DMS153 (cell line): ENCODE measurements at places on chromosomes 12 and 14.

DNA sequence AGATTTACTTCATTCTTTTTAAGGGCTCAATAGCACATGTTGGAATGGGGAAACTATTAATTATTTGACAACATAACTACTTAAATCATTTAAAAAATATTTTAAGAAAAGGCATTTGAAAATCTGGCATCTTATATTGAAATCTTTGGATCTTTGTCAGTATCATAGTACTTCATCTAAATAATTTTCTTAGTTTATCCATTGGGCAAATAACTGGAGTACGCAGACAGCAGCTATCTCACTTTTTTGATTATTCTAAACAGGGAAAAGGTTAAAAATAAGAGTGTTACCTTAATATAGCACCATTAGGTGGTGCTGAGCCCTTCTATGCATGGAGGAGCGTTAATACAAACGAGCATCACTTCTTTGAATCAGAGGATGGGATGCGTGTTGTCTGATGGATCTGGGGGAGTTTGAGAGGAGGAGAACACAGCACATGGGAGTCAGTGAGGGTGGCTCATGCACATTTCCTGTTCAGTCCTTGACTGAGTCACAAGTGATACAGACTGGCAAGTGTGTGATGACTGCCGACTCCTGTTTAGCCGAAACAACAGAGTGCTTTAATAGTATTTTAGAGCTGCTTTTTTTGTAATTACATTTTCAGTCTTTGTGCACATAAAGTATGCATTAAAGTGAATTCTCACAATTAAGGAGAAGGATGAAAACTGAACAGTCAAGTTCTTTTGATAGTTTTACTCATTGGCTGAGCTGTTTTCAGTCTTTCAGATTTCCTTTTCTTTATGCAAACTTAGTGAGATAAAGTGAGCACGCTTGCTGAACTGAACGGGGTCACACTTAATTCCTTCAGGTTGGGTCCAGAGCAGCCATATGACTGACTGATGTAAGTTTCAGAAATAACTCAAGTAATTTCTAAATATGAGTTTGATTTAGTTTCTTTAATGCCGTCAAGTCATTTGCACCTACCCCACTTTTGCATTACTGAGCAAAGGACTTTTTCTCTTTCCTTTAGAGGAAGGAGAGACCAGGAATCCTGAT, 92.7 kb downstream of the DIP2B start:
- no peak for DNase-seq

- no peak for DNase-seq
Observed at GRCh38 chr12:33277376-33277775, 162.2 kb downstream of the SYT10 start.

- no peak for DNase-seq
Observed at GRCh38 chr12:48034835-48035805, 30.8 kb upstream of the COL2A1 start.

DNA sequence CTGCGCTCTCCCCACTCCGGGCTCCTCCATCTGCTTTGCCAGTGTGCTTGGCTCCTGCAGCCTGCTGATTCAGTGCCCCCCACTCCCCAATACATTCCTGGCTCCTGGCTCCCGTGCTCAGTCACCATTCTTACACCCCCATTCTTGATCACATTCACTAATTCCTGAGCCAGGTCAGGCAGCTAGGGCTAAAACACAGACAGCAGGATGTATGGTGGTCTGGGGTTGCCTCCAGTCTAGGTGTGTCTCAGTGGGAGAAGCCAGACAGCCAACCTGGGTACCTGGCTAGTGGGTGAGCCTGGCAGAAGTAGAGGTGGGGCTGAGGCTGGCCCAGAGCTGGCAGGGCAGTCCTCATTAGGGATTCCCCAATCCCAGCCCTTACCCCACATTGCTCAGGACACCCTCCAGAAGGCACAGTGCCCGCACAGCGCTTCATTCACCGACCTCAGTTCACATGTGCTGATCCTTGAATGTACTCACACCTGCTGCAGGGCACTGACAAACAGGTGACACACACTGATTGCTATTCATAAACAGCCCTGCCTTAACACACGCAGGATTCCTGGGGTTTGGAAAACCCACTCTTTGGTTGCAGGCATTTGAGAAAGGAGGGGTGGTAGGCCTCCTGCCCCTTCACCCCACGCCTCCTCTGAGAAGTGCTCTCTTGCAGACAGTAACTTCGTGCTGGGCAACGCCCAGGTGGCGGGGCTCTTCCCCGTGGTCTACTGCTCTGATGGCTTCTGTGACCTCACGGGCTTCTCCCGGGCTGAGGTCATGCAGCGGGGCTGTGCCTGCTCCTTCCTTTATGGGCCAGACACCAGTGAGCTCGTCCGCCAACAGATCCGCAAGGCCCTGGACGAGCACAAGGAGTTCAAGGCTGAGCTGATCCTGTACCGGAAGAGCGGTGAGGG, 1.7 kb downstream of the KCNH3 start:
- peak; percentile 38 for DNase-seq

DNA sequence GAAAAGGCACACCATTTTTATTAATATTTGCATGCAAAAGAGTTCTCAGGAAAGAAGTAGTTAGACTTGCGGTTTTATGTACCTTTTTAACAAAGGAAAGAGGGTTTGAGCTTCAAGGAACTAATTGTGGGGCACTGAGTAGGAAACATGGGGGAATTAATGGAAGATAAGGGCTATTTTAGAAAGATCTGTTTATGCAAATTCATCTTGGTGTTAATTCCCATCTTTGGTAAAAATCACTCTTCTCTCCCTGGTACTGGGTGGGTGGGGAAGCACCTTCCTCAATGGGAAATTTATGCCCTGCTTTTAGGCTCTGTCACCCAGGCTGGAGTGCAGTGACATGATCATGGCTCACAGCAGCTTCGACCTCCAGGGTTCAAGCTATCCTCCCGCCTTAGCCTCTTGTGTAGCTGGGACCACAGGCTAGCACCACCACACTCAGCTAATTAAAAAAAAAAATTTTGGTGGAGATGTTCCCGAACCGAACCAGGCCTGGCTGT, 30.1 kb upstream of the RESF1 start:
- DNase-seq: no peak

DNA sequence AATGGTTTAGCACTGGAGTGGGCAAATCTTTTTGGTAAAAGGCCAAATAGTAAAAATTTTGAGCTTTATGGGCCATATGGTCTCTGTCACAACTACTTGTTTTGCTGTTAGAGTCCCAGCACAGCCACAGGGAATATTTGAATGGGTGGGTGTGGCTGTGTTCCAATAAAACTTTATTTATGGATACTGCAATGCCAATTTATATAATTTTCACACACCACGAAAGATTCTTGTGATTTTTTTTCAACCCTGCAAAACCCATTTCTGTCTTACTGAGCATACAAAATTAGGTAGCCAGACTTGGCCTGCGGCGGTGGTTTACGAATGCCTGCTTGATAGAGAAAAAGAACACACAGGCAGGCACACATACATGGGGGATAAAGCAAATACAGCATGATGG, 28.3 kb downstream of the TMEM120B start:
- DNase-seq: no peak

GRCh38 chr12:119005085-119005484, 23.7 kb downstream of the SRRM4 start:
- no peak for DNase-seq

DNA sequence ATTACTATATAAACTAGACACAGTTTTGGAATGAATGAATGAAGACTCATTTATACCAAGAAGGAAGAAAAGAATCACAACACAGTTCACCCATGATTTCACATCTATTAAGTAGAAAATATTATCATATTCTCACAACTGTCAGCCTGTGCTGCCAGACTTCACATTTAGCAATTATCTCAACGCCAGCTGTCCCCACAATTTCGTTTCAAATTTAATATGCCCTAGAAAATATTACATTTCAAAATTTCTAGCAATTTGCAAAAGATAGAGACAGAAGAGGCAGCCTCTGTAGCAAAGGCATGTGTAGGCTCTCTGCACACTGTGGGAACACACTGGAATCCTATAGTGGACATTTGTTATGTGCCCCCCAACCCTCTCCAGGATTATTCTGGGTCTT, 83.6 kb downstream of the ANKS1B start:
- no peak for DNase-seq

DNA sequence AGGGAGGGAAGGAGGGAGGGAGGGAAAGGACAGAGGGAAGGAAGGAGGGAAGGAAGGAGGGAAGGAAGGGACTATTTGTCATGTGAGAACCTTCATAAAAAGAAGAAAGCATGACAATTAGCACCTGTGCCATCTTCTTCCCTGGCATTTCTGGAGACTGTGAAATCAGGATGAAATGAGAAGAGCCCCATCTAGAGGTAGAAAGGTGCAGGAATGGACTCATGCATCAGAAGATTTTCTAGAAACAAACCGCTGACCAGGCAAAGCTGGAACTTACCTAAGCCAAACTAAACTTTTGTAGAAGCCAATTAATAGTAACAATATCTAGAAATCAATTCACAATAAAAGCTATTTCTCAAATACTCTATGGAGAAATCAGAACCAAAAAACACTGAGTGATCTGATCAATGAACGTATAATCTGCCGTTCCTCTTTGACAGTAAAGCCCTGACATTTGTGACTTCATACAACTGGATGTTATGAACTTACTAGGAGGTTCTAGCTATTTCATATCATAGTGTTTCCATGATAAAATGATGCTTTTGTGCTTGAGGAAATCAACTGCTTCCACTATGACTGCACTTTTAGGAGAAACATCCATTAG, 24.4 kb upstream of the CRACR2A start:
- DNase-seq: peak; percentile 50

GRCh38 chr12:51406290-51406689, 15.1 kb upstream of the GALNT6 start:
- no peak for DNase-seq

GRCh38 chr14:104283197-104284106, 145.1 kb downstream of the KIF26A start:
- no peak for DNase-seq

DNA sequence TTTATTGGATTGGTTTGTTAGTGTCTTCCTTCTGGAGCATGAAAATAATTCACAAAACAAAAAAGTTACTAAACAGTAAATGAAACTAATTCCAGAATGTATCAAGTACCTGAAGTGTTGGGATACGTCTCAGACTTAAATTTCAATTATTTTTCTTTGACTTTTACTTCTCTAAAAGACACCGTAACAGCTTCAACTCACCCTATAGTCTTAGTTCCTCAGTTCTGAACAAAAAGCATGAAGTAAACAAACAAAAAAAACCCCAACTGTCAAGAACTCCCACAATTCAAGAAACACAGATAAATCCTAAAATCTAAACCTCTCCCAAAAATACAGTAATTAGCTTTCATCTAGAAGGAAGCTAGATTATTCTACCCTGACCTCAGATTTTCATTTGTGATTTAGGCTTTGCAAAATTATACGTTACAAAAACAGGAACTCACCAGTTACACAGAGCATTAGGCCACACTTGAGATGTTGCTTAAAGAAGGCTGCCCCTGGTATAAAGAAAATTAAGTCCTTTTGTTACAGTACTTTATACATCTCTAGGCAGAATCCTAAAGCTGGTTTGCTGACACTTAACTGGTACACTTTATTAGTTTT, 10.2 kb downstream of the HEATR5A start:
- DNase-seq: no peak

- DNase-seq: peak; percentile 37
Observed at GRCh38 chr14:94386085-94387031, 2.0 kb downstream of the SERPINA1 start.

GRCh38 chr14:29240066-29240465, 473.5 kb downstream of the FOXG1 start:
- no peak for DNase-seq

GRCh38 chr12:60052483-60052882, 456.7 kb downstream of the SLC16A7 start:
- no peak for DNase-seq

DNA sequence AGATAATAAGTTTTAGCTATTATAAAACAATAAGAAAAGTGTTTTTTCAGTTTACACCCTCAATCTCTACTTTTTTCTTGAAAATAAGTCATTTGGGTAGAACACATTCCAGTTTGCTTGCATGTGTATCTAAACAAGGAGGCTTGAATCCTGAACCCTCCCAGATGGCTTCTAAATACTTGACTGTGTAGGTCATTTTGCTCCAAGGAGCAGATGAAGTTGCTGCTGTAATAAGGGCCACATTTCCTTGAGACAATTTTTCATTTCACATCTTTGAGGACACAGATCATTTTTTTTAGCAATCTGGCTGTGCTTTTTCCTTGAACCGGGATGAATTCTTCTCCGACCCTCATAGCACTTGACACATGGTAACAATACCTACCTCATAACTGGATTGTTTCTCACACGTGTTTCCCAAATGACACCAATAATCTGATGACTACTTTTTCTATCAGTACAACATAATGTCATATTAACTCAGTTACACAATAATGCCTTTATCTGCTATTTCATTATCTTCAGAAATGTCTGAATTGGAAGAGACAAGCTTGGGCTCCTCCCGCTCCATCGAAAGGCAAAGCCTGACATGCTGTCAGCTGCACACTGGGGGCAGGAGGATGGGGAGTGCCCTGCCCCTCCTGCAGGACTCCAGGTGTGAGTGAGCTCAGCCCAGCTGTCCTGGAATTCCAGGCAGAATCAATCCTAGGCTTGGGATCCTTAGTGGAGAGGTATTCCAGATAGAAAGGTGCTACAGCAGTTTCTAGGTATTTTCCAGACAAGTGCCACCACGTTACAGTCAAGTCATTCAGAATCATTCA, 30.9 kb downstream of the GPHB5 start:
- no peak for DNase-seq

GRCh38 chr12:3107954-3108353, 30.8 kb downstream of the TSPAN9 start:
- DNase-seq: no peak

DNA sequence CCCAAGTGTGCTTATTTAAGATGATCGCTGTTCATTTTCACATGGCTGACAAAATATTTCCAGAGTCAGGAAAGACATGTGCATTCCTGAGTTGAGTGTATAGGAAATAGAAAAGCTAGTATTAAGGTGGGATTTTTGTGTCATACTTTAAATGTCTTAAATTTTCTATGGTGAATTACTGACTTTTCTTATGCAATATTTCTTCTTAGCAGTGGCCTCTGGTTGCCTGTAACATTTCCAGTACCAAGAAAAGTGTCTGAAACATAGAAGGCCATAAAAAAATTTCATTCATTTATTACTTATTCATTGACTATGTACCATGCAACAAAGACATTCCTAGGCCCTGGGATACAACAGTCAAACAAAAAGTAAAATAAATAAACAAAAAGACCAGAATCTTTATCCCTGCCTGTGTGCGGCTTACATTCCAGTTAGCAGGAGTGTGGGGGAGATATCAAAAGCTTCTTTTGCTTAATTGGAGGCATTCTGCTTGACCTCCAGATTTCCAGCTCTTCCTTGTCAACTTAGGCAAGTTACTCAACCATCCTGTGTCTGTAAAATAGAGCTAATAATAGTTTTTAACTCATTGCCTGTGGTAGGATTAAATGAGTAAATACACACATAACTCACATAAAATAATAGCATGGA, 216.3 kb upstream of the FLRT2 start:
- no peak for DNase-seq

- DNase-seq: no peak
Observed at GRCh38 chr12:97292588-97292987, 170.0 kb upstream of the RMST start.

DNA sequence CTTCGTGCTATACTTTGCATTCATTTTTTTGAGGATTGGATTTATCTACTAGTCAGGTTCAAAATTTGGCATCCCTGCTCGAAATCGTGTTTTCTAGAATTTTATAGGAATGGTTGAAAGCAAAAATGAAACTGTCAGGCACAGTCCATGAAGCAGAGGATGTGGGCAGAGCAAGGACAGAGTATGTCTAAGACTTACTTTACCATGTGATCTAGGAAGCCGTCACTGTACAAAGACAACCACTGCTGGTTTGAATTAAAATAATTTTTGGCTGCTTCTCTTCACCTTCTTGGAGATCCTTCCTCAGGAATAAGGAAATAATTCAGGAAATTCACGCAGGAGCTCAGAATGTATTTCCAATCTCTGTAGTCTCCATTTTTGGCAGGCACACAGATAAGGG, 31.6 kb upstream of the SGPP1 start:
- no peak for DNase-seq
